ENCODE measurements at places on chromosomes 2 and 18. TPM values are rescaled to one million over a fixed set of nuclear protein-coding genes. Genes with fewer than 3 reads are reported as not detected.

Gene CFAP210
- not detected for total RNA-seq

- no peak for DNase-seq
Measured at GRCh38 chr2:218889937-218890336, 9.3 kb downstream of the WNT10A start.

GRCh38 chr2:45237850-45238542, 228.7 kb upstream of the SIX2 start:
- DNase-seq = peak; percentile 60

- DNase-seq = no peak
Measured at GRCh38 chr2:19073522-19073921, 284.9 kb downstream of the OSR1 start.

DNA sequence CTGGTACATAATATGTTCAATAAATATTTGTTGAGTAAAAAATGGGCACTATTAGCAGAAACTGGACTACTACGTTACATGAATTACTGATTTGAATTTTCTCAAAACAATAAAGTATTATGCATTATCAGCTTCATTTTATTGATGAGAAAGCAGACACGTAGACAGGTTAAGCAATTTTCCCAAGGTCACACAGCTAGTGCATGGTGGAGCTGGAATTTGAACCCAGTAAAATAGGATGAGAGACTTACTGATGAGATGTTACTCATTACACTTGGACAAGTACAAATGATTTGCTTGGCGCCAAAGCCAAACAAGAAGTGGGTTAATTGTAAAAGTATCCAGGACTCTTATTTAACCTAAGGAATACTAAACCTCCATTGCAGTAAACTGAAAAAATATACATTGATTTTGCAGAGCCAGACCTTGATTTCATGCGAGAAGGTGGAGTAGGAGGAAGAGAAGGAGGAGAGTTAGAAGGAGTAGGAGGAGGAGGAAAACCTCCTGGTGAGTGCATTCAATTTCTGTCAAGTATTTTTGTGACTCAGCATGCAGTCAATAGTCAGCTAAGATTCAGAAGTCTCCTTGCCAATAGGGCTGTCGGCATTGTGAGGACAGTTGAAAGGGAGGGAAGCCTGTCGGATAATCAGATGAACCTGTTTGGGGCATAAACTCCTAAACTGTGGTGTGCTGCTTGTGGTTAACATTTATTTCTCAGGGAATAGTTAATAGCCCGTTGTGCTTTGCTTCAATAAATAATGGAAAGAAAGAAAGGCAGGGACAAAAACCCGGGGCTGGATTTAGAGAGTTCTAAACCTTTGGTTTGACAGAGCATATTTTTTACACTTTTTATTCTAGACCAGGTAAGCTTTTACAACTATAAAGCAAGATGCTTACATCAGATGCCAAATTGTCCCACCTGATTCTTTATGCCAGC, 77.0 kb upstream of the TACR1 start:
- DNase-seq = no peak

- DNase-seq = no peak
Measured at GRCh38 chr2:60972889-60973656, 44.4 kb upstream of the PEX13 start.

DNA sequence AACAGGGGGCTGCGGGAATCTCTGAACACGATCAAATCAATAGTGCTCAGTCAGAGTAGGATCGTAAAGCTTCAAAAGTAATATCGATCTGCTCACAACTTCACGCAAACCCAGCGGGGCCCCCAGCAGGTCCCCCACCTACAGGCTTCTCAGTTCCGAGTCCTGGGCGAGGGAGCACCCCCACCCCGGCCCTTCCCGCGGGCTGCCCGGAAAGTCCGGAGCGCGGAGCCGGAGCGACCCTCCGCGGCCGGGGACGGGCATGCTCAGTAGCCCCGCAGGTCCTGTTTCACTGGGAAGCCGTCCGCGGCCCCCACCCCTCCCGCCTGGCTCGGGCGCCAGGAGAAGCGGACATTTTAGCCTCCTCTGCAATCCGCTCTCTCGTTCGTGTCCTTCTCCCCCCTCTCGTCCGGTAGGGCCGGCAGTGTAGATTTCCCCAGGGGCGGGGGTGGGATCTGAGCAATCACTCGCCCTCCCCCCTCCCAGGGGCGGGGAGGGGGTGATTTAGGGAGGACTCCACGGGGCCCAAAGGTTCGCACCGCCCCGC, 3.3 kb upstream of the SPRED2 start:
- peak; percentile 72 for DNase-seq

DNA sequence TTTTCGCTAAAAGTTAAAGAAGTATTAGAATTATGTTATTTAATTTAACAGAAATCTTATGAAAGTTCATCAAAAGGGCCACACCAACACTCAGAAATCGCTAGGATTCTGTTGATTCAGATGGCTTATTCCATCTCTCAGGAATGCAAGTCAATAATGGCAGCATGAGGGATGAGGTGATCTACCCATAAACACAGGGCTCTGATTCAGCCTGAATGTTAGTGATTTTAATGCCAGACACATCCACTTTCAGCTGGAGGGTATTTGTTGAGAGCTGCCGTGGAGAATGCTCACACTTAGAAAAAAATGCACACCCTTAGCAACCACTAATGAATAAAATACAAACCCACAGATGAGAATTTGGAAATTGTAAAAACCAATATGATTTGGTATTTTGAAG, 173.3 kb upstream of the ERBB4 start:
- no peak for DNase-seq

GRCh38 chr2:110731064-110731463, 1.3 kb upstream of the ACOXL start:
- no peak for DNase-seq

All from hematopoietic multipotent progenitor cell (in vitro differentiated cells).